ENCODE measurements at places on chromosomes 7 and 10. TPM values are rescaled to one million over a fixed set of nuclear protein-coding genes. Genes with fewer than 3 reads are reported as not detected.
A peak's percentile ranks its signal among the peaks of the same experiment; 100 is the strongest.

Gene CYP2C9
- not detected for total RNA-seq

Gene FZD1
- total RNA-seq = 23.9 TPM

DNA sequence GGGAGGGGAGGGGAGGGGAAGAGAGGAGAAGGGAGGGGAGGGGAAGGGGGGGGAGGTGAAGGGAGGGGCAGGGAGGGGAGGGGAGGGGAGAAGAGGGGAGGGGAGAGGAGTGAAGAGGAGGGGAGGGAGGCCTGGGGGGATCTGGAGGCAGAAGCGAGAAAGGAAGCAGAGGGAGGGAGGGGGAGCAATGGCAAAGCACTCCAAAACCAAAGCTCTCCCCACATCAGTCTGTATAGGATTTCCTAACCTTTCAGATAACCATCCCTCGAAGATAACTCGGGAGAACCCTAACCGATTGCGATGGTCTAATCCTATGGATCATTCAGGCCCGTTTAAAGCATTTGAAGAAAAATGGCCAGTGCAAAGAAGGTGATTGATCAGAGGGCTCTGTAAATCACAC, 19.0 kb downstream of the EBF3 start:
- no peak overlapping the region for H3K4me3 ChIP-seq
- peaks cover 4% of the 10 kb centered on the region for H3K27me3 ChIP-seq
- no peak for DNase-seq
- H3K4me1 ChIP-seq = peaks cover 36% of the 10 kb centered on the region
- no peak overlapping the region for H3K27ac ChIP-seq

Gene LBX1
- total RNA-seq = 1.9 TPM

Gene ASZ1
- not detected for total RNA-seq

Gene VSTM4
- 40.5 TPM for total RNA-seq

GRCh38 chr10:27612551-27613035, 108.5 kb downstream of the RAB18 start:
- H3K27me3 ChIP-seq = no peaks in the 10 kb centered on the region
- no peaks in the 10 kb centered on the region for H3K36me3 ChIP-seq
- no peaks in the 10 kb centered on the region for H3K4me1 ChIP-seq
- H3K27ac ChIP-seq = peak overlapping the region; percentile 49

DNA sequence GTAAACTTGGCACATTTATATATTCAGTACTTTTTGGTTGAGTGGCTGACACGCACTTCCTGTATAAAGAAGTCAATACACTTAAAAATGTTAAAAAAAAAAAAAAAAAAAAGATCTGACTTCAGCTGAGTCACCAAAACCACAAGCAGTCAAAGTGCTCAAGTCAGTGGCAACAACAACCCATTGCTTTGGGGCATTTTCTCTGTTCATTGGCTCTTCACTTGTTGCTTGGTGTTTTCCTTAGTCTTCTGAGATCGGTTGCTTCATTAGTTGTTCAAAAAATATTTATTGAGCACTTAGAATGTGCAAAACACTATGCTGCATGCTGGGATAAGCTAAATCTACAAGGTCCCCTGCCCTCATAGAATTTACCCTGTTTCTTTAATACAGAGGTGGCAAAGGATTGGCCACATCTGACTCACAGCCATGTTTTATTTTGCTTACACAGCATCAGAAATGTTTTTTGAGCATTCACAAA, 63.7 kb downstream of the ZNRF2 start:
- H3K4me3 ChIP-seq = no peak overlapping the region
- H3K36me3 ChIP-seq = no peaks in the 10 kb centered on the region
- no peaks in the 10 kb centered on the region for H3K4me1 ChIP-seq
- no peaks in the 10 kb centered on the region for H3K27me3 ChIP-seq

Gene AUTS2
- 56.2 TPM for total RNA-seq

GRCh38 chr10:60382946-60383681, 6.6 kb downstream of the ANK3 start:
- no peaks in the 10 kb centered on the region for H3K36me3 ChIP-seq
- H3K27me3 ChIP-seq = no peaks in the 10 kb centered on the region
- H3K4me1 ChIP-seq = peaks cover 6% of the 10 kb centered on the region
- H3K27ac ChIP-seq = no peak overlapping the region
- DNase-seq = no peak

Gene TRIM50
- total RNA-seq = 0.22 TPM

DNA sequence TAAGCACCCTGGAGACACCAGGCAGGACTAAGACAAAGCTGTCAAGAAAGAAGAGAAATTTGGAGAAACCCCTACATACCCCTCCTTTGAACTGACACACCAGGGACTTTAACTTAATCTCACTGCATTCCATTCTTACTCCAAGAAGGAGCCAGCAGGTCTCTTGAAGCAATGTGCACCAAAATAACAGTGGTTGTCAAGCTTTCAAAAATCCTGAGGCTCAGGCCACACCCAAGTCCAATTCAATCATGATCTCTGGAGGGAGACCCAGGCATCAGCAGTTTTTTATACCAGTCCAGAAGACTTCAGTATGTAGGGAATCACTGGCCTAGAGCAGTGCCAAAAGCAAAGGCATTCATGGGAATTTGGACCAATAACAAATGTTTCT, 6.8 kb downstream of the SLC25A13 start:
- H3K4me3 ChIP-seq = no peak overlapping the region
- H3K4me1 ChIP-seq = no peaks in the 10 kb centered on the region
- no peaks in the 10 kb centered on the region for H3K36me3 ChIP-seq
- no peaks in the 10 kb centered on the region for H3K27me3 ChIP-seq
- no peak overlapping the region for H3K27ac ChIP-seq

GRCh38 chr10:85789125-85789524, 577.5 kb downstream of the GRID1 start:
- no peak overlapping the region for H3K4me3 ChIP-seq
- peaks cover 55% of the 10 kb centered on the region for H3K4me1 ChIP-seq
- no peak for DNase-seq
- H3K36me3 ChIP-seq = peaks cover 3% of the 10 kb centered on the region
- no peak overlapping the region for H3K27ac ChIP-seq

GRCh38 chr7:43585562-43585961, 2.7 kb downstream of the STK17A start:
- no peak overlapping the region for H3K27ac ChIP-seq
- no peak for DNase-seq
- peaks cover 7% of the 10 kb centered on the region for H3K4me1 ChIP-seq
- H3K4me3 ChIP-seq = no peak overlapping the region
- H3K27me3 ChIP-seq = no peaks in the 10 kb centered on the region

- no peaks in the 10 kb centered on the region for H3K27me3 ChIP-seq
- no peak overlapping the region for H3K4me3 ChIP-seq
- peaks cover 43% of the 10 kb centered on the region for H3K4me1 ChIP-seq
- H3K36me3 ChIP-seq = peaks cover 36% of the 10 kb centered on the region
Measured at GRCh38 chr10:132113206-132113605, 47.5 kb downstream of the JAKMIP3 start.

Gene AP1S1
- total RNA-seq = 79.9 TPM

GRCh38 chr10:126186766-126187165, 201.5 kb downstream of the ADAM12 start:
- no peak overlapping the region for H3K4me3 ChIP-seq
- H3K27ac ChIP-seq = no peak overlapping the region
- no peaks in the 10 kb centered on the region for H3K36me3 ChIP-seq
- no peaks in the 10 kb centered on the region for H3K27me3 ChIP-seq

All from spinal cord (tissue), 10 donors.